ENCODE measurements at places on chromosomes 13 and 19. TPM values are rescaled to one million over a fixed set of nuclear protein-coding genes. Genes with fewer than 3 reads are reported as not detected.

ERFL gene
- total RNA-seq: 0.19 TPM

ZSCAN1 gene
- total RNA-seq: not detected

GRCh38 chr13:30027569-30028455 lies 177.4 kb upstream of the UBL3 start:
- no peak for DNase-seq

DNA sequence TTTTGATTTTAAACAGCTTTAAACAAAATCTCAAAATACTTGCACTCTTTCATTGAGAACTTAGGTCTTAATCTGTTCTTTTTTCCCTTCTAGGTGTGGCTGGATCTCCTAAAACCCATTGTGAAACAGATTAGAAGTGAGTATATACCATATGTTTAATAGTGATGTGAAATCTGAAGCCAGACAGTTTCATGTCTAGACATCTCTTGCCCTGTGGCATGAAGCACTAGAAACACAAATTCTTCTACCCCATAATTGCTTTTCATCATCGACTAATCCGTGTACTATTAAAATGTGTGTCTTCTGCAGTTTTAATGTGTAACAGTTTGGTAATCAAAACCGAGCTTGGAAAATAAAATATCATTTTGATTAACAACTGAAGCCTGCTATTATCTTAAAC lies 188.2 kb upstream of the RNF113B start:
- no peak for DNase-seq

DNA sequence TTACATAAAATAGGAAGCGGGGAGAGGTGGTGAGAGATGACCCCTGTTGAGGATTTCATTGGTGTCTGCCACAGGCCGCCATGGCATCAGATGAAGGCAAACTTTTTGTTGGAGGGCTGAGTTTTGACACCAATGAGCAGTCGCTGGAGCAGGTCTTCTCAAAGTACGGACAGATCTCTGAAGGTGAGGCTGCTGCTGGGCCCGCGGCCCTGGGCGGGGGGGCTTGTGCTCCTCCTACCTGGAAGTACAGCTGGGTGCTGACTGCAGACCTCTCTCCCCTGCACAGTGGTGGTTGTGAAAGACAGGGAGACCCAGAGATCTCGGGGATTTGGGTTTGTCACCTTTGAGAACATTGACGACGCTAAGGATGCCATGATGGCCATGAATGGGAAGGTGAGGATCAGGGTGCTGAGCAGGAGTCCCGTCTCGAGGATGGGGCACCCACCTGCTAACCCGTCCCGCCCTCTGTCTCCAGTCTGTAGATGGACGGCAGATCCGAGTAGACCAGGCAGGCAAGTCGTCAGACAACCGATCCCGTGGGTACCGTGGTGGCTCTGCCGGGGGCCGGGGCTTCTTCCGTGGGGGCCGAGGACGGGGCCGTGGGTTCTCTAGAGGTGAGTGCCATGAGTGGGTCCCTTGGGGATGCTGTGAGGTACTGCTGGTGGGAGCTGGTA lies 1.9 kb downstream of the CIRBP start:
- no peak for DNase-seq

- no peak for DNase-seq
Measured at GRCh38 chr19:45156751-45157150, 4.0 kb downstream of the NKPD1 start.

All from mesenteric fat pad (tissue), 1 donor.